Motor neuron (in vitro differentiated cells): ENCODE measurements at places on chromosomes 3 and 15.

- ATAC-seq: no peak
Observed at GRCh38 chr3:69250014-69250413, 127.6 kb upstream of the LMOD3 start.

DNA sequence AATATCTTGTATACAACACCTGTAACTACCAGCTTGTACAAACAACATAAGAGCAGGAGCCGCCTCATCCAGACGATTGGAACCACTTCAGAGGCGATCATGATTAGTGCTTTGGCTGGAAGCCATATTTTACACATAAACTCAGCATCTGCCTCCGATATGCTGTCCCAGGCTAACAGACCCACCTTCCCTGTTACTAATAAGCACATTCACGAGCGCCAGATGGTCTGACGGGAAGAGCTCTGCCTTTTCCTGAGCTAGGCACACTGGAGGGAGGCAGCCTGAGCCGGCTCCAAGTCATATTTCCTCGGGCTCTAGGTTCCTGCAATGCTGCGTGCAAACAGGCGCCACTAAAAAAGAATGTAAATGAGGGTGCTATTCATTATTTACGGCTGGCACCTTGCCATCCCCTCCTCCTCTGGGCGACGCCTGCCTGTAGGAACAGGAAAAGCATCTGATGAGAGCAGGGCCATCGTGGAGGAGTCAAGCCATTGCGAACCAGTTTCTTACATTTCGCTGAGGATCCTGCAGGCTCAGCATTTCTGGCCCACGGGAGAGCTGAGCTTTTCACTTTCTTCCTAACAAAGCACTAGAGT is 98.2 kb downstream of the ANXA2 start:
- peak; percentile 93 for ATAC-seq

DNA sequence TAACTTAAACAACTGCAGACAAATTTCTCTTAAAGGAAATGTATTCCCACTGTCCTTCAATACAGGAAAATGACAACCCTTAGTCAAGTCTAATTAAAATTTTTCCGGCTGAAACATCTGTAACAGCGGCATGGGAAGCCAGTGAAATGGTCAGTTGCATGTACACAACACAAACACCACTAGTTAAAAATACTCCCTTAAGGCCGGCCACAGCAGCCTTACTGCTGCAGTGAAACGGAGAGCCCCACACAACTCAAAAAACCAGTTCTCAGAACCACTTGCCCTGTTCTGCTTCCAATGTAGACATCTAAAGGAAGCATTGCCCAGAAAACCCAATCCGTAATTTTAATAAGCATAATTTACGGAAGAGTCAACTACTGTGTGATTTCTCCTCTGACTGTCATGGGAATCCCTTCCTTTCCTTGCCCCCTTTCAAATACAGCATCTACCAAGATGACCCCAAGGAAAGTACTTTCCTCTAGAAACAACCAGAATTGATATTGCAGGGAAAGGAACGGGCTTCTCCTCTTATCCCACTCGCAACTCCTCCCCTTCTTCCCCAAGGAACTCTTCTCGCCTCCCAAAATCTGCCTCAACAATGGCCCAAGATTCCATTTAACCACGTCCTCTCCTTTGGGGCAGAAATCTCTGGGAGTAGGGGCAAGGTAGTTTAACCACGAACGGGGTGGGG is 1.6 kb downstream of the FBN1 start:
- ATAC-seq: no peak

- no peak for ATAC-seq
Observed at GRCh38 chr3:152263711-152264110, 5.0 kb upstream of the MBNL1 start.
